ENCODE measurements at places on chromosomes 13 and 19.

GRCh38 chr19:55175117-55175867 lies 4.8 kb downstream of the SYT5 start:
- DNase-seq, result no peak

DNA sequence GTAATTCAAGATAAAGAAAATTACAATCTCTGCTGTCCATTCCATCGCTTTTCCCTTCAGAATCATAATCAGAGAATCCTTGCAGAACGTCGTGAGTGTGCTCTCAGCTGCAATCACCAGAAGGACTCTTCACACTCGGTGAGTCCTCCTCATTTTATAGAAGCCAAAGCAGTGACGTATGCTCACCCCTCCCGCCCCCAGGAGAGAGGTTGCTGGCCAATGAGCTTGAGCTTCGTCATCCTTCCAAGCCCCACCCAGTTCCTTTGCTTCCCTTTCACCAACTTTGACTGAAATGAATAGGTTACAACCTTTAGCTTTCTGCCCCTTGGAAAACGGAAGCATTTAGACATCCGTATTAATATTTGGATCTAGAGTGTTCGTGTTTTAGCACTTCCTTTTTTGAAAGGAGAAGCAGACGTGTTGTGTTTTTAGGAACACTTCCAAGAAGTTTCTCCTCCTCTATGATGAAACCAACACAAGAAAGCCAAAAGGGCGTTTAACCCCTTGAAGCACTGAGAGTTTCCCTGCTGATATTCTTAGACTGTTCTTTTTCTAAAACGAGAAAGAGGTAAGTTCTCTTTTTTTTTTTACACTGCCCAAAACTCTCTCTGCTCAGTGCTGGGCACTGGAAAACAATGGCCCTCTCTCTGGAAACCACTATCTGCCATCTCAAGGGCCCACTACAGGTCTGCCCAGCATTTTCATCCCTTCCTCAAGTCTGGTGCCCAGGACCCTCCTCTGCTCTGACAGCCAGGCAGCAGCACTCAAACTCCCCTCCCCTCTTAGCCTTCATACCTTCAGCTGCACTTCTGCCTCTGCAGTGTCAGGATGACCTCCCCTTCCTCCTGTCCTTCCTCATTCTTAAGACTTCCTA lies 44.3 kb upstream of the CEACAM21 start:
- DNase-seq, result peak; percentile 85

- DNase-seq, result no peak
These were observed 3.6 kb upstream of the ELANE start for GRCh38 chr19:848386-848921.

GRCh38 chr19:32816555-32817099 lies 52.9 kb downstream of the SLC7A9 start:
- DNase-seq, result no peak

DNA sequence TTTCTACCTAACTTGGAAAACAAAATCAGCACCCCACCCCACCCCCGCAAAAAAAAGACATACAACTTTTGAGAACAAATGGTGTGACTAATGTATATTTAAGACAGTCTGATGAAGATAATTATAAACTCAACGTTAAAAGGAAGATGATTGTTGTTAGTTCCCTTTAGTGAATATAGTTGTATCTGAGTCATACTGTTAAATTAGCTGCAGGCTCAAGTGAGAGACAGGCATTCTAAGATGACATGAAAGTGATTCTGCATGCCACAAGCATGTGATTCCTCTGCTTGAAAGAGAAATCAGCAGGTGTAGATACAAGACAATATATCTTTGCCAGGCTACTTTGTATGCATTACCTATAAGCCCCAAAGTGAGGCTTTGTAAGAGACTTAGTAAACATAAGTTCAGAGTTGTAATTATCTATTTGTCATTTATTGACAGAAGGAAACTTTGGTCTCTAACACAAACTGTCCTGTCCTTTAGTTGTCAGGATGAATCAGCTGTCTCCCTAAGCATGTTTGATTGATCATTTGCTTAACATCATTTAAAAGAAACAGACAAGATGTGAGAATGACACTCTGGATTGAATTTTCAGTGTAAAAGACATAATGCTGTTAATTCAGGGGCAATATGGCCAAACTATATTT lies 319.4 kb upstream of the HTR2A start:
- DNase-seq, result no peak

DNA sequence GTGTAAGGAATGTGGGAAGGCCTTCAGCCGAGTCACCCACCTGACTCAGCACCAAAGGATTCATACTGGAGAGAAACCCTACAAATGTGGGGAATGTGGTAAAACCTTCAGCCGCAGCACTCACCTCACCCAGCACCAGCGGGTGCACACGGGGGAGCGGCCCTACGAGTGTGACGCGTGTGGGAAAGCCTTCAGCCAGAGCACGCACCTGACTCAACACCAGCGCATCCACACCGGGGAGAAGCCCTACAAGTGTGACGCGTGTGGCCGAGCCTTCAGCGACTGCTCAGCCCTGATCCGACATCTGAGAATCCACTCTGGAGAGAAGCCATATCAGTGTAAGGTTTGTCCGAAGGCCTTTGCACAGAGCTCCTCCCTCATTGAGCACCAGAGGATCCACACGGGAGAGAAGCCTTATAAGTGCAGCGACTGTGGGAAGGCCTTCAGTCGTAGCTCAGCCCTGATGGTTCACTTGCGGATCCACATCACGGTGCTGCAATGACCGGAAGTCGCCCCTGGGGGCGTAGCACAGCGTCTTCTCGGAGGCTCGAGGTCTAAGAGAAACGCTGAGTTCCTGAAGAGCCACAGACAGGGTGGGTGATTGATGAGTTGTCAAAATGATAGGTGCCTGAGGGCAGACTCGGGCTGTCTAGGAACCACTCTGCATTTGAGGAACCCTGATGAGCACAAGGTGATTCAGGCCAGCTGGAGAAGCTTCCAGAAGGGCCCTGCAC lies 12.2 kb downstream of the ZSCAN22 start:
- DNase-seq, result no peak

- no peak for DNase-seq
These were observed 641 bp upstream of the SOX21 start for GRCh38 chr13:94712812-94713560.

DNA sequence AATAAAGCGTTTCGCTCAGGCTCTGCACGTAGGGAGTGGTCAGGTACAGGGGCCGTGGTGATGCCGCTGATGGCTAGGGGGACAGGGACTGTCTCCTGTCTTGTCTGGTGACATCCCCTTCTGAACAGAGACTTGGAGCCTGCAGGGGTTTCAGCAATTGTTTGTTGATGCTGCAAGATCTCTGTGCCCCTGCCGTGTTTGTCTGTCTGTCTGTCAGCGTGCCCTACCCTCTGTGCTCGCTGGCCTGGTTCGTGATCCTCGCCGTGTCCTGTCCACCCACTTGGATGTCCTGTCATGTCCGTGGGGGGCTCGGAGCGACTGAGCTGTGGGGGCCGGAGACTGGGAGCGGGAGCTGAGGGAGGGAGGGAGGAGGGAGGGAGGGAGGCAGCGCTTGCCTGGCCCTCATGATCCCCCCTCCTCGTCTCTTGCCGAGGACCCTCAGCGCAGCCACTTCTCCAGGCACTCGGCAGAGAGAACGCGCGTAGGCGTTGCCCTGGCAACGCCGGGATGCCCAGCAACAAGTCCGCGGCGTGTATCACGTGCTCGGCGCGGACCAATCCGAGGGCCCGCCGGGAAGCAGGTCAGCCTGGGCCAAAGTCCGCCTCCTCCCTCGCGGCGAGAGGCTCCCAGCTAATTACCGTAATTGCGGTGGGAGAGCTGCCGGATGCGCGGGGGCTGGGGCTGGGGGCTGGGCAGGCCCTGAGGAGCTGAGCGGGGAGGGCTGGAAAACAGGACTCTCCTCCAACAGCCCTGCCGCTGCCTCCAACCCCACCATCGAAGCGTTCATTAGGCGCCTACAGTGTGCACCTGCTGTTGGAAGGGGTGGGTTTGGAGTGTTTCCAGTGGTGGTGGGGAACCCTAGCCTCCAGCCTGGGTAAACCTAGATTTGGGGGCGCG lies 31.9 kb upstream of the FEM1A start:
- peak; percentile 73 for DNase-seq

GRCh38 chr19:46714444-46715106 lies 2.3 kb downstream of the PRKD2 start:
- DNase-seq, result no peak

DNA sequence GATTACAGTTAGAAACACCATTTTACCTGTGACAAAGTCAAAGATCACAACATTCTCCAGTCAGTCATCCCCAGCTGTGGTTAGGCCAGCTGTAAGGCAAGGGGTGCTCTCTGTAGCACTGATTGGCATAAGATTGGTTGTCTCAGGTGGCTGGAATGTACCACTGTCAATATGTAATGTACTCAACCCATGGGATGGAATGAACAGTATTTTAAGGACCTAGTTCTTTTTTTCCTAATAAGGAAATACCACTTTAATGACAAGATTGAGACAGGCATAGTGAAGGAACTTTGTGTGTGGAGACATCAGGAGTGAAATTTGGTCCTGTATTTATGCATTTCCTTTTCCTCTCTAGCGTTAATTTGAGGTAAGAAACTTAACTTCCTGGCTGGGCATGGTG lies 310.7 kb downstream of the ITGBL1 start:
- no peak for DNase-seq

DNA sequence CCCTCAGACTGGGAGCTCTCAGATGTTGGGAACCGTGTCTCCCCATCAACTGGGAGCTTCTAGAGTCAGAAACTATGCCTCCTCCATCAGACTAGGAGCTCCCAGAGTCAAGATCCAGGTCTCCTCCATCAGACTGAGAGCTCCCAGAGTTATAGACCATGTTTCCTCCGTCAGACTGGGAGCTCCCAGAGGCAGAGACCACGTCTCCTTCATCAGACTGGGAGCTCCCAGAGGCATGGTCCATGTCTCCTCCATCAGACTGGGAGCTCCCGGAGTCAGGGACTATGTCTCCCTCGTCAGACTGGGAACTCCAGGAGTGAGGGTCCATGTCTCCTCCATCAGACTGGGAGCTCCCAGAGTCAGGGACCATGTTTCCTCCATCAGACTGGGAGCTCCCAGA lies 10.0 kb downstream of the CEACAM16 start:
- DNase-seq, result no peak

DNA sequence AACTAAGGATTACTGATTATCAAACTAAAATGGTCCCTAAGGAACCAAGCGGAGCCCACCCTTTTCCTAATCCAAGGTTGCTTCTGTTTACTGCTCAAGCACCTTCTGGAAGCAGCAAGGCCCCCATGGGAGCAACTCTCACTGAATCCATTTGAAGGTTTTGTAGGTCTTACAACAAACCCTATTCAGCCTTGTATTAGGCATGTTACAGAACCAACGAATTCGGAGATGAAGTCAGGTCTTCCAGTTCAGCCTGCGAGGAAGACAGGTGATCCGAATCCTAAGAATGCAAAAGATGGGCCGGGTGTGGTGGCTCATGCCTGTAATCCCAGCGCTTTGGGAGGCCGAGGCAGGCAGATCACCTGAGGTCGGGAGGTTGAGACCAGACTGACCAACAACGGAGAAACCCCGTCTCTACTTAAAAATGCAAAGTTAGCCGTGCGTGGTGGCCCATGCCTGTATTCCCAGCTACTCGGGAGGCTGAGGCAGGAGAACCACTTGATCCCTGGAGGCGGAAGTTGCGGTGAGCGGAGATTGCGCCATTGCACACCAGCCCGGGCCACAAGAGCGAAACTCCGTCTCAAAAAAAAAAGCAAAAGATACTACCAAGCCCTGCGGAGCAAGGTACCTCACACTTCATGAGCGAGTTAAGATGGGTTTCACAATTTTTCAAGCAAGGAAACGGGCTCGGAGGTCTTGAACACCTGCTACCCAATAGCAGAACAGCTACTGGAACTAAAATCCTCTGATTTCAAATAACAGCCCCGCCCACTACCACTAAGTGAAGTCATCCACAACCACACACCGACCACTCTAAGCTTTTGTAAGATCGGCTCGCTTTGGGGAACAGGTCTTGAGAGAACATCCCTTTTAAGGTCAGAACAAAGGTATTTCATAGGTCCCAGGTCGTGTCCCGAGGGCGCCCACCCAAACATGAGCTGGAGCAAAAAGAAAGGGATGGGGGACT lies 609 bp downstream of the ZAR1L start:
- peak; percentile 60 for DNase-seq

GRCh38 chr13:32845952-32846950 lies 170.0 kb upstream of the KL start:
- DNase-seq, result no peak
